CD8-positive, alpha-beta T cell (primary cell): ENCODE measurements at places on chromosomes 7 and 10. TPM values are rescaled to one million over a fixed set of nuclear protein-coding genes. Genes with fewer than 3 reads are reported as not detected.

GRCh38 chr7:108340856-108341411 is 115.3 kb downstream of the NRCAM start:
- no peak for DNase-seq

The TMEM229A gene
- not detected for total RNA-seq

The NT5C2 gene
- 50.5 TPM for total RNA-seq

DNA sequence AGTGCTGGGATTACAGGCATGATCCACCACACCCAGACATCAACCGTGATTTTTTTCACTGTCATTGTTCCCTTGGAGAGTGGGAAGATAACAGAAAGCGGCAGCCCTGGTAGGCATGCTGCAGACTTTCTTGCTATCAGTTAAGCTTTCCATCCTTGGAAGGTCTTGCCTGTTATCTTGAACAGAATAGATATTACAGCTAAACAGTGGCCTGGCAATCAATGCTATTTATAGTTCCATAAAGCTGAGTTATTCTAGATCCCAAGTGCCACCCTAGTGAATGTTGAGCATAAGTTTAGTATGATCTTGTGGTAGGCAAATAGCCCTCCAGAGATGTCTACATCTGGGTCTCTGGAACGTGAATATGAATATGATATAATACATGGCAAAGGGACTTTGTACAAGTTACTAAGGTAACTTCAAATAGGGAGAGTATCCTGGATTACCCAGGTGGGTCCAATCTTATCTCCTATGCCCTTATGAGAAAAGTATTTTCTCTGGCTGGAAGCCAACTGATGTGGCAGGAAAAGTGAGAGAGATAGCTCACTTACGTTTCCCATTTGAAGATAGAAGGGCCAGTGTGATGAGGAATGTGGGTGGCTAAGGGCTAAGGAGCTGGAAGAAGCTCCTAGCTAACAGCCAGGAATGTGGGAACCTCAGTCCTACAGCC is 609.1 kb upstream of the IGFBP3 start:
- no peak for DNase-seq

The TRIM56 gene
- total RNA-seq: 24.0 TPM

The ZNF425 gene
- 0.56 TPM for total RNA-seq

DNA sequence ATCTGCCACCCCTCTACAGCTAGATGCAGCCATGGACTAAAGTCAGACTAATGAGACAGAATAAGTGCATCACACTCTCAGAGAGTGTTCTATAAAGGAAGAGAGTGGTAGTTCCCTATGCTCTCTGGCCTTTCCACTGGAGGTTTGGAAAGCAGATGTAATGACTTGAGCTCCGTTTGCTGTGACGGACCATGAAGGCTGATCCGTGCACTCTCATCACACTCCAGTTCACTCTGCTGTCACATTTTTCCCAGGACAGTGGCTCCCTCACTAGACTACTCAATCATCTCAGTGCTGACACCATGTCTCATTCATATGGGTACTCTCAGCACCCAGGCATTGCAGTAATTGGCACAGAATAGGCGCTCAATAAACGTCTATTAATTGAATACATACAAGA is 20.4 kb downstream of the TRDMT1 start:
- DNase-seq: no peak

DNA sequence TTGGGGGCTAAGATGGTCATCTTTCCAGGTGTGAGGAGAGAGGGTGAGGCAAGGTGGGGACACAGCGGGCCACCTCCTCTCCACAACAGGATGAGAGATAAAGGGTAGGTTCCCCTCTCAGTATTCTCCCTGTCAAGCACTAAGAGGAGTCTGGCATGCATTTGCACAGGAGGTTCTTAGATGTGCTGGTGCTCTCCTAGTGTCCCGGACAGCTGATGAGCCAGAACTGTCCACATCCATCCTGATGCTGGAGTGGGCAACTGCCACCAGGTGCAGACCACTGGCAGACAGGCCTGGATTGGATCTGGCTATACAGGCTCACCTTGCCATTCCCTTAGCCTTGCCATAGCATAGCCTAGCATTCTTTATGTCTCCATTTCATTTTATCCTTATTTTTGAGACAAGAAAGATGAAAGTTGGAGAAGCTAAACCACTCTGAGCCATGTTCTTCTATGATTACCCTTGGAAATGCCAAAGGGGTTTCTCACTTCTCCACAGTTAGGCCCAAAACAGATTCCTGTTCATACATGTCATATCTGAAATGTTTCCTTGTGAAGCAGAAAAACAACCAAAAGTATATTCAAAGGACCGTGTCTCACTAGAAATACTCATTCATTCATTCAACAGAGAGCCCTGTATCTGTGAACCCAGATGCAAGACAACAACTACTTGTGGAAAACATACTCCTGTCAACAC is 48.8 kb upstream of the ANTXRL start:
- no peak for DNase-seq

The GUSB gene
- 37.0 TPM for total RNA-seq

The CPXM2 gene
- not detected for total RNA-seq

The RALA gene
- total RNA-seq: 37.5 TPM

GRCh38 chr10:116469437-116469836 is 41.8 kb downstream of the PNLIPRP3 start:
- DNase-seq: no peak

- DNase-seq: no peak
These were observed 33.3 kb downstream of the CHCHD3 start for GRCh38 chr7:133048589-133048988.

- DNase-seq: no peak
These were observed 148.4 kb downstream of the TCERG1L start for GRCh38 chr10:131162866-131163843.

GRCh38 chr7:102859084-102859798 is 53.6 kb upstream of the LRRC17 start:
- DNase-seq: no peak

DNA sequence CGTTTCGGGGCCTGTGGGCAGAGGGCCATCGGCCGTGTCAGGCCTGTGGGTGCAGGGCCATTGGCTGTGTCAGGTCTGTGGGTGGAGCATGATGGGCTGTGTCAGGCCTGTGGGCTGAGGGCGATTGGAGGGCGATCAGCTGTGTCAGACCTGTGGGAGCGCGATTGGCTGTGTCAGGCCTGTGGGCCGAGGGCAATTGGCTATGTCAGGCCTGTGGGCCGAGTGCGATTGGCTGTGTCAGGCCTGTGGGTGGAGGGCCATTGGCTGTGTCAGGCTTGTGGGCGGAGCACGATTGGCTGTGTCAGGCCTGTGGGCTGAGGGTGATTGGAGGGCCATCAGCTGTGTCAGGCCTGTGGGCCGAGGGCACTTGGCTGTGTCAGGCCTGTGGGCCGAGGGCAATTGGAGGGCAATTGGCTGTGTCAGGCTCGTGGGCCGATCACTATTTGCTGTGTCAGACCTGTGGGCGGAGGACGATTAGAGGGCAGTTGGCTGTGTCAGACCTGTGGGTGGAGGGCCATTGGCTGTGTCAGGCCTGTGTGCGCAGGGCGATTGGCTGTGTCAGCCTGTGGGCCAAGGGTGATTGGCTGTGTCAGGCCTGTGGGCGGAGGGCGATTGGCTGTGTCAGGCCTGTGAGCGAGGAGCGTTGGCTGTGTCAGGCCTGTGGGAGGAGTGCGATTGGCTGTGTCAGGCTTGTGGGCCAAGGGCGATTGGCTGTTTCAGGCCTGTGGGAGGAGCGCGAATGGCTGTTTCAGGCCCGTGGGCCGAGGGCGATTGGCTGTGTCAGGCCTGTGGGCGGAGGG is 54.1 kb downstream of the DYNC2I1 start:
- DNase-seq: no peak

DNA sequence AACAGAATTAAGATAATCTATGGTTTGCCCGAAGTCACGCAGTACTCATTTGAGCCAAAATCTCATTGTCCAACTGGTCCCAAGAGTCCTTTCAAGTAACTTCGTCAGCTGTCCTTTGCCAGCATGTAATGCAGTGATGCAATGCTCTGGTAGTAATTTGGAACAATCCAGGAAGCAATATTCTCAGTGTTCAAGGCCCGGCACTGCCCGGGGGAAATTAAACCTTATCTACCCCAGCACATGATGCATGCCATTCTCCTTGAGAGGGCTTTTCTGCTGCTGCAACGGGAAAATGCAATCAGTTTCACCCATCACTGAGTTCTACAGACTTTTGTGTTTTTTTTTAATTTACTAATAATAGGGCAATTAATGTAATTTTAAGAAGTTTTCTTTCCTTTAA is 77.6 kb upstream of the NME8 start:
- no peak for DNase-seq

DNA sequence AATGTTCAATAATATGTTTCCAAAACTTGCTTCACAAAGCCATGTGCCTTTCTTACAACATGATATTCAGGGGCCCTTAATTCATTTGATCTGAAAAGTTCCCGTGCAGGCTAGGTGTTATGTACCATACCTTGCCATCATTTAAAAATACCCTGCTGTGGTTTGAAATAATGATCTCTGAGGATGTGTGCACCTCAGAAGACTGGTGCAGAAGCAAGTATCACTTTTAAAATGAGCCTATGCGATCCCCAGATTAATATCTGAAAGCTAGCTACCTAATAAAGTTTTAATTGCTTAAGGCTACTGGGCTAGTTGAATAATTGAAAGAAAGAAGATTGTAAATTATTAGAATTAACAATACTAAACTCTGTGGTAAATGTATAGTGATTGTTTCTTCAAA is 262.4 kb downstream of the CDK14 start:
- no peak for DNase-seq
